Muscle of arm (tissue), 14 donors: ENCODE measurements at places on chromosomes 11 and 22.

DNA sequence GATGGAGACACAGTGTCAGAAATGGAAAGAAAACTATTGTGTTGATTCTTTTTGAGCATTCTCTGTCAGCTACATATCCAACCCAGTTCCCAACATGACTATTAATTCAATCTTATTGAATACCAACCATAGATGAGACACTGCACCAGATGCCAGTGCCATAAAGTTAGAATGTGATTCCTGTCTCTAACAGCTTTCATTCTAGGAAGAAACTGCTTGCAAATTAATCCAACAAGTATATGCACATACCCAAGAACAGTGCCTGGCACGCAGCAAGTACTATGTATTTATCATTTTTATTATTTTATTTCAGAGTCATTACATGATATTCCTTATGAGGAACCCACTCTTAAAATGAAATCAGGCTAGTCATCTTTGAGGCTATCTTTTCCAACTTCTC, 34.5 kb downstream of the SLC5A12 start:
- DNase-seq = no peak

DNA sequence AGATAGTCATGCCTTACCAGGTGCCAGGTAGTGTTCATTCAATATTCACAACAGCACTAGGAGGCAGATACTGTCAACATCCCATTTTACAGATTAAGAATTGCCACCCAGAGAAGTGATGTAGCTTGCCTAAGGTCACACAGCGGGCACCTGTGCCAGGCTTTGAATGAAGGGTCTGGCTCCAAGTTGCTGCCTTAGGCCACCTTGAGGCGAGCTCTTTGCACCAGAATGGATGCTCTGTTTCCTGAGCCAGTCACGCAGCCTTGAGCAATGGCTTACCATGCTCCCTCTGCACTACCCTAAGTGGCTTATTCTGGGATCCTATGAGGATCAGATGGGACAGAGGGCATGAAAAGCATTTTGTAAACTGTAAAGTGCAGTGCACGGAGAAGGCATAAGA, 25.1 kb upstream of the TIMP3 start:
- DNase-seq = no peak

GRCh38 chr11:11076879-11077278, 219.0 kb upstream of the ZBED5 start:
- DNase-seq = no peak

GRCh38 chr22:28344918-28345703, 334.5 kb downstream of the TTC28 start:
- DNase-seq = no peak

- DNase-seq = no peak
These were observed 38.6 kb upstream of the BMAL1 start for GRCh38 chr11:13238879-13239514.

DNA sequence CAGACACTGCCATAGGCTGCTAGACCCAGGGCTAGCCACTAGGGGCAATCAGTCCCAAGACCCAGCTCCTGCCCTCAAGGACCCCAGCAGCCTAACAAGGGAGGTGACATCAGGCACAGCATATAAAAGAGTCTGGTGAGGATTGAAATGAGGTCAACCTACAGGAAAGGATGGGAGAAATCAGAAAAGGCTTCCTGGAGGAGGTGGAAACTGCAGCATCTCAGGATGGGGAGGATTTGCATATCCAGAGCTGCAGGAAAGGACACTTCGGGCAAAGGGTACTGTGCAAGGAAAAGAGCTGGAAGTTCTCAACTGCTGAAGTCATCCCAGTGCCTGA, 2.9 kb upstream of the ARFGAP2 start:
- DNase-seq = no peak

DNA sequence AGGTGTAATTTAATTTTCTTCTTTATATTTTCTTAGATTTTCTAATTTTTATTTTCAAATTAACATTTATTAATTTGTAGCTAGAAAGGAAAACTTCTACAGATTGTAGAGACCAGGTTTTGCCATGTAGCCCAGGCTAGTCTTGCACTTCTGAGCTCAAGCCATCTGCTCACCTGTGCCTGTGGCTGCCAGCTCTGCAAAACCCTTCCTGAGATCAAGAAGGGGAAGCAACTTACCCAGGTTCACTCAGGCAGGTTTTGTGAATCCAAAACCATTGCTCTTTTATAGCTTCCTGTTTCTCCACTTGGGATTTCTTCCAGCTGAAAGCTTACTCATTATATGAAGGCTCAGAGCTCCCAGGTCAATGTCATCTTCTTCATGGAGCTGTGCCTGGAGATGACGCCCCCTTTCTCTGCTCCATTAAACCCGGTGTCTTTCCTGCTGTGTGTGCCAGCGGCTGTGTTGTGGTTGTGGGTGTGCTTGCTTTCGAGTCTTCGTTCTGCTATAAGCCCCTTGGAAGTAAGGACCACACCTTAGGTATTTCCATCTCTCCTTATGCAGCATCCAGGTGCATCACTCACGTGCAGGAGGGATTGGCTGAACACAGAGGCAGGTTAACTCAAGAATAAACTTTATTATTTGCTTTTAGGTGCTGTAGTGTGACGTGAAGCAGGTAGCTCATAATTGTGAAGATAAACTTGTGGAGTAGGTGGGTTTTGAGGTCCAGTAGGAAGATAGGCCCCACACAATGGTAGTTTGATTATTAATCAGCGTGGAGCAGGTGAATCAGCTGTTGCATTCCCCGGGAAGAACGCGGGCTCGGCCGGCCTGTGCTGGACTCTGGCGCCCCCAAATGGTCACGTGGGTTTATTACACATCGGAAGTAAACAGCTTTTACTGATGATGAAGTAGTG, 42.2 kb upstream of the INCENP start:
- peak; percentile 71 for DNase-seq

DNA sequence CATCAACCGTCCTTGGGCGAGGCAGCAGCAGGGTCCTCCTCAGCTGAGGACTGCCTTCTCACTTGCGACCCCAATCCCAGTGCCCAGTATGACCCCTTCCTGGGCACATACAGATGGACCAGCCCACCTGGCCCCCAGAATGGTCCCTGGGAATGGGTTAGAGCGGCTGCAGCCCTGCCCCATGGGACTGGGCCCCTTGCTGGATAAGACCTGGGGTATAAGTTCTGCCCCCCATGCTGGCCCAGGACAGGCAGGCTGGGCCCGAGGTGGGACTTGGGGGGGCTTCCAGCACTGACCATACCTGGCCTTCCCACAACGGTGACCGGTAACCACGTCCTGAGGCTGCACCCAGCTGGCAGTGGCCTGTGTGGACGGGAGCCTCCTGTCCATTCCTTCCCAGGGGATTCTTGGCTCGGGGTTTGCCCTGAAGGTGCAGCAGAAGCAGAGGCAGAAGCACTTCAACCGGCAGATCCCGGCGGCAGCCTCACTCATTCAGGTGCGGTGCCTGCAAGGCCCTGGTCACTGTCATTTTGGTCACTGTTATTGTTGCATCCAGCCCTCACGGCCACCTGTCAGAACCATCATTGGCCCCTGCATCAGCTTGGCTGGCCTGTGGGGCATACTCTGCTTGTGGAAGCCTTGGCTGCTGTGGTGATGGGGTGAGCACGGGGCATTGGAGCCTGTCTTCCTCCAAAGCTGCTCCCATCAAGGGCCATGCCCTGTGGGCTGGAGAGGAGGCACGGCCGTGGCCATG, 114.8 kb downstream of the KCNQ1OT1 start:
- DNase-seq = no peak

DNA sequence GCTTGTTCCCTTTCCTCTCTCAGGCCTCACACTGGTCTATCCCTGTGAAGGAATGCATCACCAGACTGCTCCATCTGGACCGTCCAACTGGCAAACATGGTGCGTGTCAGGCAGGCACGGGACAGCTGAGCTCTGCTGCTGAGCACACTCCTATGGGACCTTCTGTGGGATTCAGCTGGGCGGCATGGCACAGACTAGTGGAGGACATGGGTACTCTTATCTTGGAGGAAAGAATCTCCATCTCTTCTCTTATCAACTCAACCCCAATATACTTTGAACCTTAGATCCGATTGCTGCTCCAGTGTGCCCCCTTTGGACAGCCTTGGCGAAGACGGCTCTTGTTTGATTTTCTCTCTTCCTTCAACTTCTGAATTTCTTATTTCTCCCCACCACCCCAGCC, 593.6 kb downstream of the ETS1 start:
- DNase-seq = no peak

DNA sequence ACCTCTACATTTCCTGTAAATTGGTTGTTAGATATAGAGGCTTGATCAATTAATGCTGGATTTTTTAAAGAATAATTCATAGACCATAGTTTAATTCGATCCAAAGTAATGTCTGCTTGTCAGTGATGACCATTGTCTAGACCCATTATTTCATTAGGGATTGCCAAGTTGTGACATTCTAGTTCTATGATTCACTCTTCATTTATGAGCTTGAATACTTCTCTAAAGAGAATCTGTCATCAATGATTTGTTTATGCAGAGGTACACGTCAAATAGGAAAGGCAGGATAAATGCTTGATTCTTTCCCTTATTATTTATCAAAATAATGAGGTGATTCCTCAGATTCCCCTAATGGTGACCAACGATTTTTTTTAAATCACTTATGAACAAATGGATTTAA, 24.0 kb upstream of the ROBO3 start:
- no peak for DNase-seq

- DNase-seq = no peak
These were observed 159.7 kb downstream of the DBX1 start for GRCh38 chr11:20000351-20001134.

DNA sequence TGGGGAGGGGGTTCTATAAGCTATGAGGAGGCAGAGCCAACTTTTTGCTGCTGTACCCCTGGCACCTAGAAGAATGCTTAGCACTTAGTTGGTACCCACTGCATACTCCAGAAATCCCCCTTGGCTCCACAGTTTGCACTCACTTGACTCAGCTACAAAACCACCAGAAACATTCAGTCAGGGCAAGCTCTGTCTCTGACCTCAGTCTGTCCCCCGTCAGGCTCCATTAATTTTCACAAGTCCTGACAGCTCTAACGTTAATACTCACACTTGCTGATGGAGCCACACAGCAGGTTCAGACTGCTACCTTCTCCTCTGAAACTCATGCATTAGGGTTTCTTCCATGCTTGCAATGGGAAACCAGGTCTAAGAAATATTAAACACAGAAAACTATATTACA, 81.7 kb downstream of the MPPED2 start:
- DNase-seq = no peak
